Heart right ventricle (tissue), 16 donors: ENCODE measurements at places on chromosomes 3 and 15.

DNA sequence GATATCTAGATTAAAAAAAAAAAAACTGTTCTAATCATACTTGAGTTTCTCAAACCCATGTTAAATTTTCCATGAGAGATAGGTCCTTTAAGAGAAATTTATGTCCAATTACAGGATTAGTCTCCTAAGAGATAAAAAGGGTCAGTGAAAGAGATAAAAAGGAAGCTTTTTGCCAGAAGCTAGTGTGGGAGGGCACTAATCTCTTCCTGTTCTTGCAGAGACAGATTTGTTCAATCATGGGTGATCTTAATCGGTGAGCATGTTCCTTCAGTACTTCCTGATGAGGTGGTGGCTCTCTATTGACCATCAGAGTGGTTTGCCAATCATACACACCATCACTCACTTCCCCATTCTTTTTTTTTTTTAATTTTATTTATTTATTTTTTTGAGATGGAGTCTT, 16.9 kb upstream of the LPP start:
- no peak for DNase-seq

- no peak for DNase-seq
These were observed 57.5 kb downstream of the ATP8B4 start for GRCh38 chr15:50061503-50061902.

- no peak for DNase-seq
These were observed 24.2 kb downstream of the PXYLP1 start for GRCh38 chr3:141255846-141256261.

GRCh38 chr15:96544162-96544756, 213.8 kb downstream of the NR2F2 start:
- no peak for DNase-seq

GRCh38 chr3:122938783-122939425, 88.7 kb downstream of the SEMA5B start:
- no peak for DNase-seq

GRCh38 chr3:18143258-18143780, 281.8 kb downstream of the SATB1 start:
- no peak for DNase-seq

DNA sequence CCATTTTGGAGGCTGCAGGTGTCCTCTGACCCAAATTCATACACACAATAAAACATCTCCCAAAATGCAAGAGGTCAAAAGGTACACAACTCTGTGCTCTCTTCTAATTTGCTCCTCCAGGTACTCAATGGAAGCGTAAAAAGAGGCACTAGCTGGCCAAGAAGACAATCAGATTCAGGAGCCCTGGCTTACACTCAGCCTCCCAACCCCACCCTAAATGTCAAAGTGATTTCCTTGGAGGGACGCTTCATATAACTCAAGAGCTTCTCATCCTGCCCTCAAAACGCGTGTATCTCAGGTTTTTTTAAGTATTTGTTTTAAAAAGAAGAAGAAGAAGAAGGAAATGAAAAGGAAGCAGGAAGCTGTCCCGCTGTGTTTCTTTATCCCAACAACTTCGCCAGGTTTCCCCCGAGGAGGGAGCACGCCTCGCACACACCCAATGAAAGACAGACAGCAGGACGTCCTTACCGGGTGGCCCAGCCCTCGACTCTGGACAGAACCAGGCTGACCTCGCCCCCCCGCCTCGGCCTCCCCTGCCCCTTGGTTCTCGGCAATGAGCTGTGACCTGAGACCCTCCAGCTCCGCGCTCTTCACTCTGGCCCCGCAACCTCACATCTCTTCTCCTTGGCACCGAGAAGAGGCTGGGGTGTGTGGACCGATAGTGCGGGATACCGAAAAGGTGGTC, 620.7 kb upstream of the ZNF385D start:
- DNase-seq, result no peak

GRCh38 chr3:69290006-69290405, 95.9 kb downstream of the FRMD4B start:
- DNase-seq, result peak; percentile 32

- DNase-seq, result no peak
These were observed 559 bp upstream of the LRRN1 start for GRCh38 chr3:3798631-3799113.

- DNase-seq, result no peak
These were observed 278.6 kb upstream of the TLE3 start for GRCh38 chr15:70376031-70376928.

DNA sequence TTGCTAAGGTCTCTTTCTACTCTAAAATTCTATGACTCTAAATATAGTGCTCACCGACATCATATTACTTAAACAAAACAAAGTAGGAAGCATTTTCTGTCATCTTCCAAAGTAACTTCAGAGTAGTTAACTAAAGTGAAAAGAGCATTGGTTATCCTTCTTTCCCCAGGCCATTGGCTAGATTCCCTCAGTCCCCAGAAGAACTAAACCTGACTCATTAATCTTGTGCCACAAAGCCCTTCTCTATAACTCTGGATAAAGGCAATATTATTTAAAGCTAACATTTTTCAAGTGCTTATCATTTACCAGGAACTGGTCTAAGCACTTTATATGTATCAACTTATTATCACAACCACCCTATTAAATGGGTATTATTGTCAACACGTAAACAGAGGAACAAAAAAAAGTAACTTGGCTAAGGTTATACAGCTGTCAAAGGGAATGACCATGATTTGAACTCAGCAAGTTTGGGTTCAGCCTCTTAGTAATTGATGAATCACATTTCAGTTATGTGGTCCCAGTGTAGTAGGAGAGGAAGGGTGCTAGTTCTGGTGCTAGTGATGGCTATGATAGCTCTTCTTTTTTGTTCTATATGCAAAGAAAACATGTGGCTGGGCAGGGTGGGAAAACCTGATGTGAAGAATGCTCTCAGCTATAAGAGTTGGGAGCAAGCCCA, 304.9 kb downstream of the FGF12 start:
- DNase-seq, result no peak

GRCh38 chr3:183822631-183823030, 2.7 kb downstream of the MAP6D1 start:
- DNase-seq, result no peak

DNA sequence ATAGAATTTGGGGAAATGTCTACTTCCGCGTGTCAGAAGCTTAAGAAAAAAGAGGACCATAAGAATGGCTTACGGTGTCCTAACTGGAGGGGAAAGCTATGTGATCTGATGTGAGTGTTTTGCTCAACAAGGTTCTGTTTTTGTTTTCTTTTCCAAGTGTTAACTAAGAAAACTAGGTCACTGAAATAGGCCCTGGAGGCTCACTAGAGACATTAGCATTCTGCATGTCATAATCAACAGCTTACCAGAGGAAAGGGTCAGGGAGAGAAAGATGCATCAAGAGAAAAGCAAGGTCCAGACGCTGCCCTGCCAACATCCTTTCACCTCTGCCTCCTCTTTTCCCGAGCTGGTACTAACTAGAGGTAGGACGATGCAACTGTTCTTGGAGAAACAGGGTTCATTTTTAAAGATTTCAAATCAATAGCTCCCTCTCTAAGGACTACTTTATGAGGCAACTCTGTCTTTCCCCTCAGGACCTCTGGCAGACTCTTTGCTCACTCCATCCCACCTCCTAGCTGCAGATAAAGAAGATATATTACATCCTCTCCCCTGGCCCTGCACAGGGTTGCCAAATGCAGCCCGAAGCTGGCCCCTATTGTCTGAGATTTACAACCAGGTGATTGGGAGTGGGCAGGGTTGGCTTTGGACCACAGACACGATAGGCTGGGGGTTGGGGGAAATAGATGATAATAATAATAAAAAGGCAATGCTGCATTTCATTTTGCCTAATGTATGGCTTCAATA, 209.9 kb upstream of the SLC2A2 start:
- no peak for DNase-seq

DNA sequence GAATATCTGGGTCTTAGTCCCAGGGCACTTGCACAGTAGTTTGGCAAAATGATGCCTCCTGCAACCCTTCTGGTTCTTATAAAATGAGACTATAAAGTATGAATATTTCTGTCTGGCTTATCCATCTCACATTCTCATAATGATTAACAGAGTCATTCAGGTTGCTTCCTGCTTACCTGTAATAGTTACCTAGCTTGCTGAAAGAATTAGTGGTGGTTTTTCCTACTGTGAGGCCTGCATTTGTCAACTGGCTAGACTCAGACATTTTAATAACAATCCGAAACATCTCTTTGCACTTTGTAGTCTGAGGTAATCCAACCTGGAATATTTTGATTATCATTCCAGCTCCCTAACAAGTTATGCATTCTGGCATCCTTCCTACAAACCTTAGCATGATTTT, 75.6 kb upstream of the POU1F1 start:
- no peak for DNase-seq

DNA sequence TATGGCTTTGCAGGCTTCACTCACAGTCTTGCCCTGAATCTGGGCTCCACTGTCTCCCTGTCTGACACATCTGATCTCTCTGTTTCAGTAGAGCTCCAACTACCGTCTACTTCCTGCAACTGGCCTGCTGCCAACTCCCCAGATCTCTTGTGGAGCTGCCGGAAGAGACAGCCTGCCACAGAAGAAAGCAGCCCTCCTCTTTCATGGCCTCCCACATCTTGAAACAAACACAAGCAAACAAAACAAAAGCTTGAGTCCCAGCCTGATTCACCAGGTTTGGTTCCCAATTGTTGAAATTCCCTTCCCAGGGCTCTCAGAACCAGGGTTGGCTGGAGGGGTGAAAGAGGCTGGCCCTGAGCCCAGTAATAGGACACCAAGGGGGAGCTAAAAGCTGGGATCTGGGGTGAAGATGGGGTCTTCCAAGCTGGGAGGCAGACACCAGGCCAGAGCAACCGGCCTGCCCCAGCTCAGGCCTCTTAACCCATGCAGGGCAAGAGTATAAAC, 55.3 kb upstream of the CA12 start:
- peak; percentile 86 for DNase-seq

- no peak for DNase-seq
These were observed 1.2 kb downstream of the C3orf85 start for GRCh38 chr3:109137761-109138160.

GRCh38 chr15:61205346-61205921, 23.7 kb downstream of the RORA start:
- no peak for DNase-seq

DNA sequence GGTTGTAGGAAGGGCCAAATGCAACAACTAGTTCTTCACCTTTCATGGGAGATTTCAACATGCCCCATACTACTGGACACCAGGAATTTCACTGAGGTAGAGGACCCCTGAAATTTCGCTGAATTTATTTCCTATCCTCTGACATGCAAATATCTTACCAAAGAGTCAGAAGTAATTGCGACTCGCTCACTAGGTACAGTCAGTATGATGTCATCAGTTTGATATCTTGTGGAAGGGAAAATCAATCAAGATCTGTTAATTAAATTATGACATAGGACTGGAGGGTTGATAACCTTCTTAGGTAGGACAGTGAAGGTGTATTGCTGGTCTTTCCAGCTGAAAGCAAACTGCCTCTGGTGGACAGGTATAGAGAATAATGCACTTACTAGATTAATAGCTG, 74.9 kb upstream of the TNIK start:
- no peak for DNase-seq
